Activated CD4-positive, alpha-beta T cell treated with anti-CD3 and anti-CD28 coated beads, Interleukin-2, amount 50 U/mL, for 24 hours (primary cell): ENCODE measurements at places on chromosomes 12 and 14.

DNA sequence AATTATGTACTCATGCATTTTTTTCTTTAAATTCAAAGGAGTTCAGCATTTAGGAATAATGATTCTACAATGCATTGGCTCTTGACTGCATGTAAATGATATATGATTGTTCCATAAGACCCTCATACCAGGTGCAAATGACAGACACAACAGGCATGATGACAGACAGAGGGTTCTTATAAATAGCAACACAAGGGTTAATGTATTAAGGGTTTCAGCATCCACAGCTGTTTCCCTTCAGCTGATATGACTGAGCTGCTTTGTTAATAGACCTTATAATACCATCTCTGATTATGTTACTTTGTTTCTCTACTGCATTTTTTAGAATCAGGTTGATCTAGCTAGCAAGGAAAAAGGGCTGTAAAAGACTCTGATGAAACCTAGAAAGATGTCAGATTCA, 90.8 kb upstream of the TMTC2 start:
- no peak for DNase-seq

DNA sequence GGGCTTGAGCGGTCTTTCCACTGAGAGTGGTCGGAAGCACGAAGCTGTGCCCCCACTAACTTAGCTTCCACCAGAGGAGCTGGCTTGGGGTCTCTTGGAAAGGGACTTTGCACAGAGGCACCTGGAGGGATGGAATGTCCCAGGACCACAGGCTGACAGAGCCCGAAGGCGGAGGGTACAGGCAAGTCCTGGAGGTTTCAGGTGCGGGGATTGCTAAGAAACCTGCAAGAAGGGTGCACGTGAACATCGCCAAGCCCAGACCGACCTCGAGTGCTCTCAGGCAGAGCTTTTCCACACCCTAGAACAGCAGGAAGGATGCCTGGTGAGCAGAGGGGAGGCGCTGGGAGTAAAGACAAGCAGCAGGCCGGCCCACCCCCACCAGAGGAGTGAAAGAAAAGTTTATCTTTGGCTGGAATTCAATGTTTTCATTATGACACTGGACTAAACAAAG, 61.6 kb downstream of the SERPINA3 start:
- DNase-seq, result no peak

GRCh38 chr14:100132903-100133510, 26.4 kb downstream of the DEGS2 start:
- DNase-seq, result no peak

DNA sequence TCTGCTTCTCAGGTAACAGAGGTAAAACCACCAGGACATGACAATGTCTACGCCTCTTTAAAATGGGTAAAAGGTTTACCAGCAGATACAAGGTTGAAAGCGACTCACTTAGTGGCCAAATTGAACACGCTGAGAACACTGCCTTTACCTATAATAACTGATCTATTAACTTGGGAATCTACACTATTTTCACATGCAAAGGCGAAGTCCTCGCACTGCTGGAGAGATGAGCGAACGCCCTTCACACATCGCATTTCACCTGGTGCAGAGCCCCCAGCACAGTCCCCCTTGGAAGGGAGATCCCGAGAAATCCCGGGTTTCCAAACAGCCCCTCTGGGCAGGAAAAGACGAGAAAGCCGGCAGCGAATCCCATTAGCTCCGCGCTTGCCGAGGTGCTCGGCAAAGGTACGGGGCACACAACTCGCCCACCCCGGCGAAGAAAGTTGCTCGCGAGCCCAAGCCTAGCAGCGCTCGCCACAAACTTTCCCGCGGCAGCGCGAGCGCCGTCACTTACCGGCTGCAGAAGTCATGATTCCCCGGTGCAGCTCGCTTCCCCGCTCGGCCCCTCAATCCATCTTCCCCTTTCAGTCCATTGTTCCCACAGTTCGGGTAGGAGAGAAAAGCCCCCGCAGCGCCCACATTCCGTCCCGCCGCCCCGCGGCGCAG, 423 bp downstream of the FGD6 start:
- DNase-seq, result no peak

DNA sequence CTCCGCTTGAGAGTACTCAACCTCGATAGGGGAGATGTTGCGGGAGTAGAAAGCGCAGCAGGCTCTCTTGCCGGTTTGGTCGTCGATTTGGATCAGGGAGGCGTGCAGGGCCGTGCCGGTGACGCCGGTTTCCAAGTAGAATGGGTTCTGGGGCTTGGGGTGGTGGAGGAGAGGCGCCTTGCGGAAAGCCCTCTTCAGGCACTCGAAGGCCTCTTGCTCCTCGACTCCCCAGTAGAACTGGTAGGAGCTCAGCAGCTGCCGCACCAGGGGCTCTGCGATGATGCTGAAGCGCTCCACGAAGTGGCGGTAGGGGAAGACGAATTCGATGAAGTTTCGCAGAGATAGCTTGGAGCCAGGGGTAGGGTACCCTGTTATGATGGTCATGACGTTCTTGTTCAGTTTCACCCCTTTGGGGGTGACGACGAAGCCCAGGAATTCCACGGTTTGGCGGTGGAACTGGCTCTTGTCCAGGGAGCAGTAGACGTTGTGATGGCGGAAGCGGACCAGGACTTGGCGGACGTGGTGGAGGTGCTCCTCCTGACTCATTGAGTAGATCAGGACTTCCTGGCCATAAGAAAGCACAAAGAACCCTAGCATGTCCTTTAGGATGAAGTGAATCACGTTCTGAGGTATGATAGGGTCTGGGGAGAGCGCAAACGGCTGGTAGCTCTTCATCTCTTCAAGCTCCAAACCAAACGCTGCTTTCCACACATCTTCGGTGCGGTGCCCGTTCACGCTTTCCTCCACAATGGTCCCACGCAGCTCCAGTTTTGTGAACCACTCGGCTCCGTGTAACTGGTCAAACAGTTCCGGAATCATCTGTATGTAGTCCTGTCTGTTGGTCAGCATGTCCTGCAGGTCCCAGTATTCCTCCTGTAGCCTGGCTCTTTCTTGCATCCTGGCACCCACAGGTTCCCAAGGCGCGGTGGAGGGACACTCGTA, 21.2 kb downstream of the RTL1 start:
- DNase-seq, result no peak

DNA sequence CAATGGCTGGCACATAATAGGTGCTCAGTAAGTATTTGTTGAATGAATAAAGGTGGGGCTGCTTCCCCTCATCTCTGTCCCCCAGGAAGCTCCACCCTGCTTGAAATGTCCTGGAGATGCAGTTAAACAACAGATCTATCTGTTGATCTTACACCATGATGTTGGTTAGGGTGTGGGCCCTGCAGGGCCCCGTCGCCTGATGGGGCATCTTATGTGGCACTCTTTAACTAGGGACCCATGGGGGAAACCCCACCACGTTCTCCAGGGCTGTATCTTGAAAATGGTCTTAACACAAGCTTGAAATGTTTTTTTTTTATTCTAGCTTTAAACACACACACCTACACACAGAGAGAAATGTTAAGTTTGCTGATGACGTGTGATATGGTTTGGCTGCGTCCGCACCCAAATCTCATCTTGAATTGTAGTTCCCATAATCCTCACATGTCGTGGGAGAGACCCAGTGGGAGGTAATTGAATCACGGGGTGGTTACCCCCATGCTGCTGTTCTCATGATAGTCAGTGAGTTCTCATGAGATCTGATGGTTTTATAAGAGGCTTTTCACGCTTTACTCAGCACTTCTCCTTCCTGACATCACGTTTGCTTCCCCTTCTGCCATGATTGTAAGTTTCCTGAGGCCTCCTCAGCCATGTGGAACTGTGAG, 741.7 kb downstream of the VRK1 start:
- no peak for DNase-seq

- peak; percentile 6 for DNase-seq
These were observed at the start of gene SUOX for GRCh38 chr12:55996715-55997534. Gene SUOX (plus strand): TSS chr12:55997276. CDS start chr12:56002222, 4,946 bp downstream.

- no peak for DNase-seq
These were observed 2.8 kb upstream of the NID2 start for GRCh38 chr14:52071675-52072074.
